ENCODE measurements at places on chromosomes 11 and 22.

DNA sequence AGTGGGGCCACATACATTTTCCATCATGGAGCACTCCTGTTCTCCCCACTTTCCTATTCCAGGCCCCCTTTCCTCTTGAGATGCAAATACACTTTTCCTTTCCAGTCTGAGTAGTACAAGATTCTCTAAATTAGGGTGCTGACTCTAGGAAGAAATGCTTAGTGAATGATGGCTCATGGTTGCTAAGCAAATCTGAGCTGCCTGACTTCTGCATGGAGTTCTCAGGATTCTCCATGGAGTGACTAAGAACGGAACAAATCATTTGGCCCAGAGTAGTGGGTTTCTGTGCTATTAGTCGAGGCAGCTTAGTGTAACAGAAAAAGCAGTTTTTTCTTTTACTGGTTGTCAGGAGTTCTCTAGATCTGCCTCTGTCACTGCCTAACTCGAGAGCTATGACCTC lies 65.4 kb upstream of the NTM start:
- DNase-seq, result no peak

DNA sequence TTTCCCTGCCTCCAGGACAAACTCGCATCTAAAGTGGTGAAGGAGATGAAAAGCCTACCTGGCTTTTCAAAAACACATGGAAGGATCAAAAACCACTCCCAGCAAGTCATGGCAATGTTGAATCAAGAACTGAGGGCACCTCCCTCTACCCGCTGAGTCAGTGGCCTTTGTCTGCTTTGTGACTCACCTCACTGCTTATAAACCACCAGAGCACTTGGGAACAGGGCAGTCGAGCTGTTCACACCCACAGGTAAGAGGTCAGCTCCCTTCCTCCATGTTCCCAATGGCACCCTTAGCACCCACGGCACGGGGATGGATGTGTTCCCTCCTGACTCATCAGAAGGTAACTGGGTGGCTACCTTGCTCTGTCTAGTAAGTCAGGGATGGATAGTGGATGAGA lies 21.7 kb downstream of the TENM4 start:
- DNase-seq, result no peak

DNA sequence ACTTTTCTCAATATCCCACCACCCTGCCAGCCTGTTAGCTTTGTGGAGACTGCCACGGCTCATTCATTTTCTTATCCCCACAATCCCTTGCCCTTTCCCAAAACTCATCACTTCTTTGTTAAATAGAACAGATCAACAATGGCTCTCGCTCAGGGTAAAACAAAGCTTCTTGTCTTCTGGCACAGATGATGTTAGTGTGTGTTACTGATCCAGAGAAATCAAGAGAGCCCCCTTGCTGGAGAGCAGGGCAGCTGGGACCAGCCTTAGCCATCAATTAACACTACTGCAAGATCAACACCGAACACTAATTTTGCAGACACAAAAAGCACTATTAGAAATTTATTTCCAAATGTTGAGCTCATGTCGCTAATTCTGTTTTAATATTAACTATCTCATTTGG lies 420.9 kb downstream of the TENM4 start:
- DNase-seq, result no peak

- DNase-seq, result no peak
These were observed 42.4 kb downstream of the SMCO4 start for GRCh38 chr11:93500759-93501158.

DNA sequence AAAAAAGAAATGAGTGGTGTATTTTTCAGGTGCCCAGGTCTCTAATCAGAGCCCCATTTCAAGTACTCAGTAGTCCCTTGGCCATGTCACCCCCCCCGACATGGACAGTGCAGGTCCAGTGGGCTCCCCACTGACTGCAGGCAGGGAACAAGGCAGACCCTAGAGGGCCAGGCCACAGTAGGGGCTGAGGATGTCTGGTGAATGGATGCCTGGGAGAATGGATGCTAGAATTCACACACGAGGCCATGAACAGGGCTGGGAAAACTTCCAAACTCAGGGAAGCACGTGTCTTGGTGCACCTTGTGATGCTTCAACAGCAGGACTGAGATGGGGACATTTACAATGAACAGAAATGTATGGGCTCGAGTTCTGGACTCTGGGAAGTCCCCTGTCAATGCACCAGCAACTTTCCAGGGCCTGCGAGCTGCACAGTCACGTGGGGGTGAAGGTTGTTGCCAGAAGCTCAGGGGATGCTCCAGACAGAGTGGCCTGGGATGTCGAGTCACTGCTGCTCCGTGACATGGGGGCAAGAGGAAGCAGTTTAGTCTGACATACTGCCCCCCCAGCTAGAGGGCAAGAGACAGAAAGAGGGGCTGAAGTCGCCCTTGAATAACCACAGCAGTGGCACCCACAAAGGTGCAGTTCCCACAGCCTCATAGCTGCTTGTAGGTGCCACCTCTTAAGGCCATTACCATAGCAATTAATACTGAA lies 3.1 kb downstream of the APOBEC3G start:
- no peak for DNase-seq

DNA sequence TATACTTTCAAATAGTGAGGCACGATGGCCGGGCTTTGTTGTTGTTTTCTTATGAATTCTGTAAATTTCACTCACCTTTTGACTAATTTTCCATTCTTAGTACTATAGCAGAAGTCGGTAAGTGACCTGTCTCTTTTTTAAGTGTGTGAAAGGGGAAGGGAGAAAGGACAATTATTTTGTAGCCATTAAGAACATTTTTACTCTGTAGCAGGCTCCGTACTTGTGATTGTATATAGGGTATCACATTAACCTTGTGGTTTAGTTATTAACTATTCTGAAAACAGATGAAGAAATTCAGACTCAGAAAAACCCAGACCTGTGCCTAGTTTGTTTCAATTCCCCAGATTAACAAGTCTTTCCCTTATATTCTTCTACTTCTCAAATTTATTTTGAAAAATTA lies 78.7 kb downstream of the CASP12 start:
- DNase-seq, result no peak

- no peak for DNase-seq
These were observed 62.8 kb downstream of the AAMDC start for GRCh38 chr11:77883775-77884174.

- no peak for DNase-seq
These were observed 48.0 kb upstream of the NARS2 start for GRCh38 chr11:78622666-78623065.

GRCh38 chr11:1641096-1641495 lies 11.5 kb downstream of the KRTAP5-5 start:
- DNase-seq, result no peak

GRCh38 chr11:119359365-119360214 lies 13.1 kb upstream of the MFRP start:
- DNase-seq, result peak; percentile 81

GRCh38 chr11:28697920-28698827 lies 590.0 kb downstream of the METTL15 start:
- DNase-seq, result peak; percentile 60

DNA sequence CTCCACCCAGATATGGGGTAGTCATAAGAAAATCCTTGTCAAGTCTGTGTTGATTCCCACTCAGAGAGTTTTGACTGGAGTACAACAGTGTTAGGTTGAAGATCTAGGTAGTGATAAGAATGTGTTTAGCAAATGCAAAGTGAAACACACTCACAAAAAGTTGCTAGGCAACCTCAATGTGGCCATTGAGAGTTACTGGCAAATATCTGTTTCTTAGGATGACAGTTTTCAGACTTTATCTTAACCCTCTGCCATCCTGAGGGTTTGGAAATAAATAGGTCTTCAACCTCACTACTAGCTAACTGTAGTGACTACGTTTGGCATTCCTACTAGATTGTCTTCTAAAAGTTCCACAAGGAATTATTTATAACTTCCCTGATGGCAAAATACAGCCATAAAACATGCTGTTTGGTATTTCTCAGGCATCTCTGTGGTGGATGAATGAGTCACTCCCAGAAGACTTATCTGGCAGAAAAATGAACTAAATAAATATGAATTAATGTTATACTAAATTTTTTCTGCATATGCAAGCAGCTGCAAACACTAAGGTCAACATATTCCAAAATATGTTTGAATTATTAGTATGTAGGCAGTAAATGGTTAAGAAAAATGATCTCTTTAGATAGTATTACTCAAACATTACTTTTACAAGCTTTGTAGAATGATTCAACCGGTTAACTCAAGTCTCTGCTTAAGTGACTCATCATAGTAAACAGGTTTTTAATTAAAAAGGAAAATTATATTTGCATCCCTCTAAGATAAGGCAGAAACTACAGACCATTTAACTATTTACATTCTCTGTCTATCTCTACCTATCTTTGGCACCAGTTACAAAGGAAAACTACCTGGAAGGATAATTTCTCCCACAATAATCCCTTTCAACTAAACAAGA lies 17.1 kb upstream of the SYTL2 start:
- no peak for DNase-seq

DNA sequence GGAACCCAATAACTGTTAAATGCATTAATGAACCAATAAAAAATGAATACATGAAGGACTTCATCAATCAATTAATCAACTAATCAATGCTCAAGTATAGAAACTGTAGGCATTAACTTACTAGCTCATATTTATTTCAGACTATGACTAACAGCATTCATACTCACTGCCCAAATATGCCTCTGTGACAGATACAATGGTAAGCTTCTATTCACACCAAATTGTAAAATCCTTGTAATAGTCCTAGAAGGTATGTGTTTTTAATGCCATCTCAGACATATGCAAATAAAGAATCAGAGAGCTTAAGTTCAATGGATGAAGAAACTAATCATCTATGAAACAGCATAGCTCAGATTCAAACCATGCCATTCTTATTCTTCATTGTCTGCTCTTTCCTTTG lies 1253.6 kb upstream of the TENM4 start:
- DNase-seq, result no peak

GRCh38 chr22:36829370-36830002 lies 12.7 kb upstream of the PVALB start:
- DNase-seq, result no peak

DNA sequence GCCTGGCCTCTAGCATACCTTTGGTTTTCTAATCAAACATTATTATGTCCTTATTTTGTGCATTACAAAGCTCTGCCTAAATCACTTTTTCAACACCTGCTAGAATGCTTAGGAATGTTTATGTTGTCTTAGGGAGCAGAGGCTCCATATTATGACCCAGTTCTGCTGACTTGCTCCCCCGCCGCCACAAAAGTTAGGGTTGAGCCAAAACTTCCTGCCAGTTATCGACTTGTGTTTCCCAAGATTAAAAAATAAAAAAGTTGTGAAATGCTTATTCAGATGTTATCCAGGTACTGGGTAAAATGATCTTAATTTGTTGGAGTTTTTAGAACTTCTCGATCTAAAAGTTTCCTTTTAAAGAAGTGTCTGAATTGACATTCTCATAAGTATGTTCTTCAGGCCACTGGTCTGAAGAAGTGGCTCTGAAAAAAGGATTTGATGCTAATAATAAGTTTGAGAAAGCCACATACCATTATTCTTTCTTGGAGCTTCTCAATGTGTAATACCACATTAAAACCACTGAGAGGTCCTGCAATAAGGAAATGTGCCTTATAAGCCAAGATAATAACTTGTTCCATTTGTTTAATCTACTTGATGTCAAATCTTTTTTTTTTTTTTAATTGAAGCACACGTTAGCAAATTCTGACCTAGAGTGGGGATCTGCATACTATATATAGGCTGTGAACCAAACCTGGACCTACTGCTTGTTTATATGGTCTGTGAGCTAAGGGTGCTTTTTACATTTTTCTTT lies 2.2 kb downstream of the RNF185 start:
- no peak for DNase-seq

- no peak for DNase-seq
These were observed 39.0 kb downstream of the TBX1 start for GRCh38 chr22:19799322-19800190.

- no peak for DNase-seq
These were observed 17.9 kb upstream of the B4GALNT4 start for GRCh38 chr11:351411-351810.

GRCh38 chr11:129888451-129888850 lies 6.9 kb downstream of the NFRKB start:
- no peak for DNase-seq

DNA sequence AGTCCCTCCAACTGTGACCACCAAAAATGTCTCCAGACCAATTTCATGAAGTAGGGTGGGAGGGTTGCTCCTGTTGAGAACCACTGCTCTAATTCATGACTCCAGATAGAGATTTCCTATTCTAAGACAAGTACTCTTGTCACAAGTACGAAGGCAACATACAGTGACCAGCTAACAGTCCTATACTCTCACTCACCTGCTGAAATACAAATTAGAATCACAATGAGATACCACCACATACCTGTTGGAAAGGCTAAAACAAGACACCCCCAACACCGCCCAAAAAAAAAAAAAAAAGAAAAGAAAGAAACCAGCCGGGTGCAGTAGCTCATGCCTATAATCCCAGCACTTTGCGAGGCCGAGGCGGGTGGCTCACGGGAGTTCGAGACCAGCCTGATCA lies 310.5 kb downstream of the SWAP70 start:
- no peak for DNase-seq

GRCh38 chr11:270451-271318 lies 7.5 kb upstream of the NLRP6 start:
- no peak for DNase-seq

DNA sequence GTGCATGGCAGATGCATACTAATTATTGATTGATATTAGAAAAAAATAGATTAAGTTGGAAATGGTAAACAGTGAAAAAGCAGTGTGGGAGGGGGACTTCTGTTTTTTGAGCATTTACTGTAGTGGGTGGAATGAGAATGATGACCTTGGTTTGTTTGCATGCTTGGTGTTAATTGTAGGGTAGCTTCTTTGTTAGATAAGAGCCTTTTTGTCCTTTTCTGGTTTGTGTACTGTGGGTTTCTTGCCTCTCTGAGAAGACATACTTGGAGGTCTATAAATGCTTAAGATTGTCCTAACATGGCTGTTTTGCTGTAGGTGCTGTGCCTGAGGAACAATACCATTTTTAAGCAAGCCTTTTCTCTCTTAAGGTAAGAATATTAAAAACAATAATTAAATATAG lies 17.0 kb downstream of the MRPL48 start:
- DNase-seq, result peak; percentile 34

GRCh38 chr11:49995565-49995964 lies 13.2 kb upstream of the OR4C12 start:
- peak; percentile 58 for DNase-seq

DNA sequence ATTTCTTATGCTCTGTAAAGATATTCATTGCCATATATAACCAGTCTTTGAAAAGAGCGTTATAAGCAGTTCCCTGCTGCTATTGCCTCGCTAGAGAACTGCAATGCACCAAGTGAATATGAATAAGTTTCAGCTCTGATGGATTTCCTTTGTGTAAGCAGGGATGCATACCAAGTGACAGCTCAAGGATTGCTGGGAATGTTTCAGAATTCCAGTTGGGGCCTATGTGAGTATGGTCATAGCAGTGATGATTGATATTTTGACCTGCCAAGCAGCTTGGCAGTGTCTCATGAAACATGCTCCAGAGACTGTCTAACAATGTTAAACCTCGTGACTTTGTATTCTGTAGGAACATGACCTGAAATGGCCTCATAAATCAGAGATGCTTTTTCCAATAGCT lies 312.6 kb downstream of the C11orf87 start:
- no peak for DNase-seq

GRCh38 chr22:37137131-37137530 lies 12.6 kb downstream of the IL2RB start:
- no peak for DNase-seq
